ENCODE measurements at places on chromosomes 2 and 18. TPM values are rescaled to one million over a fixed set of nuclear protein-coding genes. Genes with fewer than 3 reads are reported as not detected.

Gene DSG3
- total RNA-seq = not detected

Gene EGR4
- 0.48 TPM for total RNA-seq

Gene IL36RN
- not detected for total RNA-seq

Gene FOSL2
- total RNA-seq = 76.9 TPM

Gene OR6B2
- total RNA-seq = not detected

Gene KCNS3
- total RNA-seq = not detected

Gene GALNT5
- total RNA-seq = not detected

Gene IGFBP2
- 5.8 TPM for total RNA-seq

Gene FAM168B
- 83.8 TPM for total RNA-seq

Gene COBLL1
- total RNA-seq = not detected

Gene PIEZO2
- not detected for total RNA-seq

Gene ANKRD12
- total RNA-seq = 54.2 TPM

Gene ERBB4
- total RNA-seq = not detected

Gene ATP5MC3
- total RNA-seq = 458 TPM

Gene DSC2
- not detected for total RNA-seq

Gene RTP5
- 0.25 TPM for total RNA-seq

Gene PARD3B
- 0.06 TPM for total RNA-seq

Gene EMILIN2
- 25.4 TPM for total RNA-seq

Gene SPATA3
- total RNA-seq = 0.21 TPM

Gene TLX2
- total RNA-seq = 0.25 TPM

Gene MEP1B
- not detected for total RNA-seq

Gene NMS
- total RNA-seq = not detected

Gene DSG1
- total RNA-seq = not detected

Gene DSC3
- 0.06 TPM for total RNA-seq

Gene GNAL
- 0.15 TPM for total RNA-seq

Gene APCDD1
- total RNA-seq = not detected

Gene SERPINB10
- total RNA-seq = not detected

Gene RIT2
- not detected for total RNA-seq
